ENCODE measurements at places on chromosomes 4 and X. TPM values are rescaled to one million over a fixed set of nuclear protein-coding genes. Genes with fewer than 3 reads are reported as not detected.

The GRK4 gene
- 4.7 TPM for total RNA-seq

GRCh38 chr4:32519060-32519459 is 1798.9 kb downstream of the PCDH7 start:
- no peak overlapping the region for H3K4me3 ChIP-seq
- no peaks in the 10 kb centered on the region for H3K27me3 ChIP-seq
- H3K27ac ChIP-seq, result no peak overlapping the region
- no peaks in the 10 kb centered on the region for H3K36me3 ChIP-seq

The F8A2 gene
- not detected for total RNA-seq

The PAGE2 gene
- not detected for total RNA-seq

DNA sequence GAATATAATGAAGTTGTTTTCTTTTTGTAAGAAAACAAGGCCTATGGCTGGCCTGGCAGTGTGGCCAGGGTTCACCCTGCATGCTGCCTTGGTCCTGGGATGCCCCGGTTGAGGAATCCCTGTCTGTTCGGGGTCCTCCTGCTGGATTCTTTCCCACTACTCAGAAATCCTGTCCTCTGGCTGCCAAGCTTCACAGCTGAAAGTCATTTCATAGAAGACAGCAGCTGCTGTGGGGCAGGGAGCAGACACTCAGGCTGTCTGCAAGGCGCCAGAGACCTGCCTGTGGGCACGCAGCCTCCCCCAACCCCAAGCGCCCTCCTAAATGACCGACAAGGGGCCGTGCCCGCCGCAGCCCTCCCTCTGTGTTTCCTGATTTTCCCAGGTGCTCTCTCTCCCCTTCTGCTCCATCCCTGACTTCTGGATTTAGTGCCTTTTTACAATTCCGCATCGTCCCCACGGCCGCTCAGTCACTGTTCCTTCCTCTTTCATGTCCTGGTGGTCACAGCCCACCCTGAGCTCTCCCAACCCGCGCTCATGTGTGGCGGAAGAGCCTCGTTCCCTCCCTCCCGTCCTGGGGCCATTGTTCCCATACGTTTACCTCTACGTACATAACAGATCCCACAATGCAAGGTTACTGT is 27.5 kb downstream of the ZFYVE28 start:
- H3K36me3 ChIP-seq, result no peaks in the 10 kb centered on the region
- no peak overlapping the region for H3K27ac ChIP-seq
- H3K4me3 ChIP-seq, result no peak overlapping the region
- no peaks in the 10 kb centered on the region for H3K27me3 ChIP-seq
- H3K4me1 ChIP-seq, result no peaks in the 10 kb centered on the region

The TMEM35A gene
- total RNA-seq, result not detected

- no peaks in the 10 kb centered on the region for H3K36me3 ChIP-seq
- DNase-seq, result peak; percentile 89
- H3K4me1 ChIP-seq, result peaks cover 30% of the 10 kb centered on the region
- no peak overlapping the region for H3K4me3 ChIP-seq
- peak overlapping the region; percentile 72 for H3K27ac ChIP-seq
Observed at GRCh38 chrX:107731831-107732502, 43.6 kb downstream of the TSC22D3 start.

The RNF150 gene
- total RNA-seq, result 88.6 TPM

DNA sequence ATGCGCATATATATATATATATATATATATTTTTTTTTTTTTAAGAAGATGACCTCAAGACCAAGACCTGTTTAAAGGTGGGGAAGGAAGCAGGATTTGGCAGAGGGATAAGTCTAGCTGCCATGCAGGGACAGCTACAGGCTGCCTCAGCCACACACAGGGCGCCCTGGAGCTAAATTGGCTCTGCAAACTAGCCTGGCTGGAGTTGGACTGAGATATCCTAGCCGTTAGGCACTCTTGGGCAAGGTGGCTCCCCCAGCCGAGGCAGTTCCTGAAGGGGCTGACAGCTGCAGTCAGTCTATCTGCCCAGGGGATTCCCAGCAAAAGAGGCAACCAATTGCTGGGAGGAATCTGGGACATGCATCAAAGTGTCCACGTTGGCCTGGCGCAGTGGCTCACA is 21.9 kb downstream of the TRIML1 start:
- H3K4me3 ChIP-seq, result no peak overlapping the region
- H3K4me1 ChIP-seq, result no peaks in the 10 kb centered on the region
- H3K36me3 ChIP-seq, result no peaks in the 10 kb centered on the region
- DNase-seq, result no peak
- H3K27ac ChIP-seq, result no peak overlapping the region

The CLDN34 gene
- not detected for total RNA-seq

Measured in adrenal gland (tissue), 19 donors.